NCI-H1417 treated with DMSO at 0.1 percent for 48 hours (cell line): ENCODE measurements at places on chromosomes 11 and 22.
A peak's percentile ranks its signal among the peaks of the same experiment; 100 is the strongest.

DNA sequence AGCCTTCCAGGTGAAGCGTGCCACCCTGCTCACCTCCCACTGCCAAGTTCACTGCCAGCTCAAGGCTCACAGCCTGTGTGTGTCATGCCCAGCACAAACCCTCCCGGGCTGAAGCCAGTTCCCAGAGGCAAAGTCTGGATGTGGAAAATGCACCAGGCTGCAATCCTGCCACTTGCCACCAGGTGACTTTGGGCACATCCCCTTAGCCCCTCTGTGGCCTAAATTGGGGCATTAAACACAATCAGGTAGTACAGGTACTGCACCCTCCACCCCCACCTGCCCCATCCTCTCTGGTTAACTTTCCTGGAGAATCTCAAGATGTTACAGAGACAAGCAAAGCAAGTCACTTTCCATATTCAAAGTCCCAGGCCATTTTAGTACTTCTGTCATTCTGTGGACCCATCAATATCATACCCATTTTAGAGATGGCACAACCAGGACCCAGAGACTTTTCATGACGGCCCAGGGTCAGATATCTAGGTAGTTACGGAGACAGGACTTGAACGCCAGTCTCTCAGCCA lies 1.8 kb upstream of the RASD2 start:
- no peak for DNase-seq

DNA sequence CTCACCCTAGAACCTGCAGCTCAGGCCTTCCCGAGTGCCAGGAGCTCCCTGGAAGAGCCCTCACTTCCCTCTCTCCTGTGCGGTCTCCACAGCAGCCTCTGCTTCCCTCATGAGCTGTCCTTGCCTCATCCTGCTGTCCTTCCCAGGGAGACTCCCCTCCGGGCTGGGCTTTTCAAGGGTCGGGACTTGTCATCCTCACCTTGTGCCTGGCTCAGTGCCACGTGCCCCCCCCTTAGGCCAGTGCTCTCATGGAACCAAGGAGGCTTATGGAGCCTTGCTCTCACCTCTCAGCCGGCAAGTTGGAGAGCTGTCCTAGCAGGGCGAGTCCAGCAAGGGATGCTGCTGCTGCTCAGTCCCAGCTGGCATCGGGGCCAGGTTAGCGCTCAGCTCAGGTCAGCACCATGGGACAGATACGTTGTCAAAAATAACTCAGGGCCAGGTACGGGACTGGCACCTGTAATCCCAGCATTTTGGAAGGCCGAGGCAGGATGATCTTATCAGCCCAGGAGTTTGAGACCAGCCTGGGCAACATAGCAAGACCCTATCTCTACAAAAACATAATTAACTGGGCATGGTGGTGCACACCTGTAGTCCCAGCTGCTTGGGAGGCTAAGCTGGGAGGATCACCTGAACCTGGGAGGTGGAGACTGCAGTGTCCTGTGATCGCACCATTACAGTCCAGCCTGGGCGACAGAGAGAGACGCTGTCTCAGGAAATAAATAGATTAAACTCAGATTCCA lies 13.6 kb downstream of the CTTN start:
- no peak for DNase-seq

GRCh38 chr11:116618461-116618860 lies 154.3 kb downstream of the BUD13 start:
- no peak for DNase-seq

GRCh38 chr22:47148956-47149728 lies 386.7 kb downstream of the TBC1D22A start:
- no peak for DNase-seq

GRCh38 chr22:31603081-31603525 lies 58.9 kb downstream of the PISD start:
- no peak for DNase-seq

- DNase-seq, result no peak
Measured at GRCh38 chr22:40578171-40578570, 58.3 kb downstream of the MRTFA start.

DNA sequence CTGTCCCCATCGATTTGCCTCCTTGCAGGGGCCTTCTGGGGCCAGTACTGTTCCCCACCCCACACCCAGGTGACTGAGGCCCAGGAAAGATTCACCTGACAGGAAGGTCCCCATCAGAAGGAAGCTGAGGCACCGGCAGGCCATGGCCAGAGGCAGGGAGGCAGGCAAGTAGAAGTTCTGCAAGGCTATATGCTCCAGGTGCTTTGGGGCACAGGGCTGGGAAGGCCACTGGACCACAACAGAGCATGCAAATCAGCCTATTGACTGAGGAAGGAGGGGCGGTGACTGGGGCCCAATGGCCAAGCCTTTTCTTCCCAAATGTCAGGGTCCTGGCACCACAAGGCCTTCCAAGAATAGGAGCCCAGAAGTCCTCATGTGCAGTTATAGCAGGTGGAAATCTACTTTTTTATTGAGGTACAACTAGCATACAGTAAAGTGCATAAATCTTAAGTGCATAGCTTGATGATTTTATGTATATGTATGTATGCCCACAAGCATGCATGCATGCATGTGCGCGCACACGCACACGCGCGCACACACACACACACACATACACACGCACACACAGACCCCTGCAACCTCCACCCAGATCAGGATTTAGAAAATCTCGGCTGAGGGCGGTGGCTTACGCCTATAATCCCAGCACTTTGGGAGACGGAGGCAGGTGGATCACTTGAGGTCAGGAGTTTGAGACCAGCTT lies at the start of gene VPREB3:
VPREB3 (minus strand) TSS at position 206 of the 700 bp plus-strand sequence; CDS start at position 144, 62 bp downstream.
- DNase-seq, result no peak

- DNase-seq, result no peak
Measured at GRCh38 chr11:117822074-117823033, 2.2 kb downstream of the FXYD2 start.

- no peak for DNase-seq
Measured at GRCh38 chr11:112012874-112013273, 12.3 kb upstream of the DLAT start.

DNA sequence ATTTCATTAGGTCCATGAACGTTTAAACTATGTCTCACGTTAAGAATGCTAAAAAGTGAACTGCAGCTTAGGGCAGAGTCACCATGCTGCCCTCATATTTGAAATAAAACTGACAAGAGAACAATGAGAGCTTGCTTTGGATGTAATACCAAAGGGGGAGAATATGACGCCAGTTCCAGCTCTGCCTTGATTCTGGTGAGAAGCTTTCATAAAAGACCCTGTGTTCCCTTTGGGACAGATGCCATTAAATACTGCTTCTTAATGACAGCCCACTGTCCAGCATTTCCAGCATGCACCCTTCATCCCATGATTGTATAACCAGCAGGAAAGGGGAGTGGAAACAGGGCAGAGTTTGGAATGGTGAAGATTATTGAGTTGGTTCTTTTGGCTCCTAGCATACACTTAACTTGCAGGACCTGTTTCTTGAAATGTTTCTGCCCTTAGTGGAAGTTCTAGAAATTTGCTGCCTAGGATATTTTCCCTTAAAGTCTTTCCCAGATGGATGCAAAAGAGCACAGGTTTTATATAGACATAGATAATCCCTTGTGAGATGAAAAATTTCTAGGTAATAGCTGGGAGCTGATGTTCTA lies 139.3 kb upstream of the LDLRAD3 start:
- DNase-seq, result no peak

GRCh38 chr11:443542-444199 lies 1.9 kb upstream of the ANO9 start:
- no peak for DNase-seq

DNA sequence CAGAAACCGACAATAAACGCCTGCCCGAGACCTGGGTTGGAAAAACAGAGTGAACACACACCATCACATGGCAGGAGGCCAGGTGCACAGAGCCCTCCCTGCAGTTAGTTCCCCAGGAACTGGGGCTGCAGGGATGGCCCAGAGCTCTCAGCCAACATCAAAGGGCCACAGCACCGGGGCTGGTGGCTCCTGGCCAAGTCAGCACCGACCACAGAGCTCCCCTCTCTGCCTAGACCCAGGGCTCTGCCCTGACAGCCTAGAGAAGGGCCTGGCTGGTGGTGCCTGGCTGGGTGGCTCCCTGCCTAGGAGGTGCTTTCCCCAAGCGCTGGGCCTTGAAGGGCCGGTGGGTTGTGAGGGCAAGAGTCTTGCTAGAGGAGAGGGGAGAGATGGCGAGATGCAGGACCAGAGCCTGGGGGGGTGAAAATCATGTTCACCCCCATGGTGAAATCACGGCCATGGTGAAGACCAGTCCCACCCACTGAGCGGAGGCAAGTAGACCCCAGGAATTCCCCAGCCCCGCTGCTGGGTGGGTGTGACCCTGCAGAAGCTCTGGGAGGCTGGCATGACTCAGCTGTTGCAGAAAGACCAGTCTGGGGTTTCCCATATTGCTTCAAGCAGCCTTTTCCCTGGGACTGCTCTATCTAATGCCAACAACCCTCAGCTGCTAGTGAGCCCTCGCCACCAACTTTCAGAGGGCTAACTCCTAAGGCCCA lies 7.2 kb upstream of the BID start:
- DNase-seq, result no peak

- peak; percentile 68 for DNase-seq
Measured at GRCh38 chr11:63769714-63770455, 1.3 kb upstream of the ZFTA start.

GRCh38 chr11:61472868-61473267 lies 35.7 kb upstream of the LRRC10B start:
- DNase-seq, result no peak

GRCh38 chr11:2586087-2586792 lies 113.6 kb downstream of the KCNQ1OT1 start:
- DNase-seq, result no peak

DNA sequence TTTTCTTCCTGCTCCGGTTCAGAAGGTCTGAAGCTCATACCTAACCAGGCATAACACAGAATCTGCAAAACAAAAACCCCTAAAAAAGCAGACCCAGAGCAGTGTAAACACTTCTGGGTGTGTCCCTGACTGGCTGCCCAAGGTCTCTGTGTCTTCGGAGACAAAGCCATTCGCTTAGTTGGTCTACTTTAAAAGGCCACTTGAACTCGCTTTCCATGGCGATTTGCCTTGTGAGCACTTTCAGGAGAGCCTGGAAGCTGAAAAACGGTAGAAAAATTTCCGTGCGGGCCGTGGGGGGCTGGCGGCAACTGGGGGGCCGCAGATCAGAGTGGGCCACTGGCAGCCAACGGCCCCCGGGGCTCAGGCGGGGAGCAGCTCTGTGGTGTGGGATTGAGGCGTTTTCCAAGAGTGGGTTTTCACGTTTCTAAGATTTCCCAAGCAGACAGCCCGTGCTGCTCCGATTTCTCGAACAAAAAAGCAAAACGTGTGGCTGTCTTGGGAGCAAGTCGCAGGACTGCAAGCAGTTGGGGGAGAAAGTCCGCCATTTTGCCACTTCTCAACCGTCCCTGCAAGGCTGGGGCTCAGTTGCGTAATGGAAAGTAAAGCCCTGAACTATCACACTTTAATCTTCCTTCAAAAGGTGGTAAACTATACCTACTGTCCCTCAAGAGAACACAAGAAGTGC lies 661 bp upstream of the MALAT1 start:
- no peak for DNase-seq

DNA sequence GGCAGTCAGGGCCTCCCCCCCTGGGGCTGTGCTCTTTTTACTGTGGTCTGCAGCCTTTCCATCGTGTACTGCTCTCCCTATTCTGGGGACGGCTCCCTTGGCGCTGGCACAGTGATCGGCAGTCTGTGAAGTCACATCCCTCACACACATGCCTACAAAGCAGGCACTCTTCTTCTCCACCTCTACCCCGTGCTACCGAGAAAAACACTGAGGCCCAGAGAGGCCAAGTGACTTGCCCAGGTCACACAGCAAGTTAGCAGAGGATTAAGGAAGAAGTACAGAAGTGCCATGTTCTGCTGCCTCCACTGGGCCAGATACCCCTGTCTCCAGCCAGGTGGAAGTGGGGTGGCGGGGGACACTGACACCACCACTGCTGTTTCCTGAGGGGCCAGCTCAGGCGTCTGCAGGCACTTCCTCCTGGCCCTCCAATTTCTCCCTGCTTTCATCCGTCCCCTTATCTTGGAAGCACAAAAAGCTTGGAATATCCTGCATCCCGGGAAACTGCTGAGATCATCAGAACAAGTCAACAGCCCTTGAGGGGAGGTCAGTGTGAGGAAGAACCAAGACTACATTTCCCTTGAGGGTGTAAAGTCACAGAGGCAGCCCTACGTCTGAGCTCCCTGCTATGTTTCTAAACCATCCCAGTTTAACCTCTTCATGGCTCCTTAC lies 30.2 kb upstream of the KLHL35 start:
- no peak for DNase-seq

- DNase-seq, result no peak
Measured at GRCh38 chr11:62725646-62726045, 1.6 kb downstream of the HNRNPUL2 start.

DNA sequence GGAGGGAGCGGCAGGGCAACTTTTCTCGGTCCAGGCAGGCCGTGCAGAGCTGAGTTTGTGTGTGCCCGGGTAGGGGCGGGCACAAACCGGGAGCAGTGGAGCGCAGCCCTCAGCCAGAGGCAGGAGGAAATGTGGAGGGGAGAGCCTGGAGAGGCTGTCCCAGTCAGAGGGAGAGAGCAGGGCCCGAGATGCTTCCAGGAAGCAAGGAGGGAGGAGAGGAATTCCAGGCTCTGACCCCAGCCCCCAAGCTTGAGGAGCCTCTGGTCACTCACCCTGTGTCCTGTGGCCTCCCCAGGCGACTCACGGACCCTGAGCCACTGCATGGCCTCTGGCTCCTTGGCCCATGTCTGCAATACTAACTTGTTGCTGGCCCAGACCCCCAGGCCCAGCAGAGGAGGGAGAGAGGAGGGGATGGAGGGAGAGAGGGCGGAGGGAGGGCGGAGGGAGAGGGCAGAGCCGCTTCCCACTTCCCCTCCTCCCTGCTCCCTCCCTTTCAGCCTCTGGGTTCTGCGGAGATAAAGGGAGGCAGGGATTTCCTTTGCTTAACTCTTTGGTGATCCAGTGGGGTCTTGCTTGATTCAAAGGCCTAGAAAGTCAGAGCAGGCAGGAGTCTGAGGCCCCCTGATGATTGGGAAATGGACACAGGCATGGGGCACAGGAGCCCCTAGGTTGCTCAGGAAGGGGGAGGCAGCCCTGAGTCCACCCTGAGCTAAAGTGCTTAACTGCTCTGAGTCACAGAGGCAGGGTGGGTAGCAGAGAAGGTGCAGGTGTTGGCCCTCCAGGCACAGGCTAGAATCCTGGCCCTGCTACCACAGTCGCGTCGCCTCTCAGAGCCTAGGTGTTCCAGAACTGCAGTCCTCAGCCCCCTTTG lies at the start of gene C1QTNF6:
C1QTNF6 (minus strand) TSS at position 357 of the 871 bp plus-strand sequence; CDS start at position 323, 34 bp downstream.
- DNase-seq, result no peak

- peak; percentile 47 for DNase-seq
Measured at GRCh38 chr11:119481021-119481666, 58.2 kb upstream of the THY1 start.

- no peak for DNase-seq
Measured at GRCh38 chr11:41346042-41346441, 113.4 kb downstream of the LRRC4C start.

DNA sequence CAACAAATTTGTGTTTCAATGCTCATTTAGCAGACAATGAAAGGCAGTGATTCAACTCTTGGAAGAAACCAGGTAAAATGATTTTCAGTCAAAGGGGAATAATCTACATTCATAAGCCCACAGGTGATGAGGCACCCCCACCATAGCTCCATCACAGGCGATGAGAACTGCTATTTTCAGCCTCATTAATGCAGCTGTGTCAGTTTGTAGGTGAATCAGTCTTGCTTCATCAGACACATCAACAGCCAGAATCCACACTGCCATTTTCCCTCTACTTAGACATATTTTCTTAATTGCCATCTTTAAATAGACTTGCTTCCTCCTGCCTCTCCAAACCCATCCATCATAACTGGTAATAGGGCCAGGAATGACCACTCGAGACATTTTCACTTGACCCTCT lies 701.0 kb downstream of the OPCML start:
- DNase-seq, result no peak

GRCh38 chr11:75351541-75351790 lies at the start of gene ARRB1:
ARRB1 (minus strand) TSS chr11:75351661; CDS start chr11:75351607, 54 bp downstream.
- DNase-seq, result no peak

- DNase-seq, result no peak
Measured at GRCh38 chr11:77799338-77799737, 21.2 kb downstream of the RSF1 start.
